ENCODE measurements at places on chromosomes 3 and 15.

- DNase-seq: no peak
Observed at GRCh38 chr3:62246094-62246493, 127.3 kb downstream of the FEZF2 start.

DNA sequence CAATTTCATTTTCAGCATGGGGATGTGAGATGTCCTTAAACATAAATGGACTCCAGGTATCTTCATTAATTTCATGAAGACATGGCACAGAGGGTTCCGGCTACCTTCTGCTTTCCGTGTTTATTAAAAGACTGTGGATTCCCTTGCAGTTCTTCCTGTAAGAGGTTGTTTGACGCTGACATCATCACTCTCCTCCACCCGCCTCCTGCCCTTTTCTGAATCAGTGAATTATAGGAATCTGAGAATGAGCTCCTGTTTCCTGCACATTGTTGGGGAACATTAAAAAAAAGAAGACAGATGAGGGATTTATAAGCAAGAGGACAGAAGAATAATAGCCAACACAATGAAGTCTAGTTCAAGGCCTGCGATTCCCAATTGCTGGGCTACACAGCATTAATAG lies 191.3 kb downstream of the LPP start:
- no peak for DNase-seq

- DNase-seq: peak; percentile 6
Observed at GRCh38 chr3:114144909-114145688, 33.8 kb downstream of the DRD3 start.

DNA sequence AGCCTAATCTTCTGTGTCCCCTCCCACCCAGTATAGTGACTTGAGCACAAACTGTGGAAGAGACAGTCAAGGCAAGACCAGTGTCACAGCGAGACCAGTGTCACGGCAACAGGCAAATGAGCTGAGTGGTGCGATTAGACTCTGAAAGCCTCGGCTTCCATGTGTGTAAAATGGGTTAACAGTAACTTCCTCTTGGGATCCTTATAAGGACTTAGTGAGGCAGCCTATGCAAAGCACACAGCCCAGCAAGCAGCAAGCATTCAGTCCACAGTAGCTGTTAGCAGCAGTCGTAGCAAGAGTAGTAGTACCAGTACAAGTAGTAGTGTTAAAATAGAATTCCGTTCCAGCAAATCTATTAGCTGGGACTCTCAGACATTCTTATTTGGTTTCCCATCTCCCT lies 334.1 kb downstream of the GABRB3 start:
- no peak for DNase-seq

DNA sequence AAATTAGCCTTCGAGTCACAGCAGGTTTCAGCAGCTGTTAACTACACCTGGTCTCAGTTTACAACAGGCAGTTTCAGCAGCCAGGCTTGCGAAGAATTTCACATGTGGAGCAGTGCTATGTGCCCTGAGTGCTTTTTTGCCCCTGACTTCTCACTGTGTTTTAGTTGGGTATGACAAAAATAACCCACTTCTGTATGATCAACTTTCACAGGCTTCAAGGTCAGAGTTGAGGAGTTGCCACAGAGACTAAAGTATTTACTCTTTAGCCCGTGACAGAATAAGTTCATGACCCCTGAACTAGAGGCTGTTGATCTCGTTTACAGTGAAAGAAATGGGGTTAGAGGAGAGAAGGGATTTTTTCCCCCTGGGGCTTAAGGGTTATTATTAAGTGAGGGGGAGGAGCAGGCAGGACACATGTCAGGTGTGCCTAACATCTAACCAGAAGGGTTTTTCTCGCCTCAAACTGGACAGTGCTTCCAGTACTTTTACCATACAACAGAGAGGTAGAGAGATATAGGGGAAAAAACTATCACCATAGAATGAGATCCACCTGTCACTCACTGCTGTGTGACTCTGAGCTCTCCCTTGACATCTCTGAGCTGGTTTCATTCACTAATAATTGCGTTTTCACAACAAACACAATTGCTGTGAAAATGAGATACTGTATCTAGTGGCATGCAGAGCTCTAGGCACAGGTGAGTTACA lies 14.0 kb upstream of the TOPBP1 start:
- no peak for DNase-seq

DNA sequence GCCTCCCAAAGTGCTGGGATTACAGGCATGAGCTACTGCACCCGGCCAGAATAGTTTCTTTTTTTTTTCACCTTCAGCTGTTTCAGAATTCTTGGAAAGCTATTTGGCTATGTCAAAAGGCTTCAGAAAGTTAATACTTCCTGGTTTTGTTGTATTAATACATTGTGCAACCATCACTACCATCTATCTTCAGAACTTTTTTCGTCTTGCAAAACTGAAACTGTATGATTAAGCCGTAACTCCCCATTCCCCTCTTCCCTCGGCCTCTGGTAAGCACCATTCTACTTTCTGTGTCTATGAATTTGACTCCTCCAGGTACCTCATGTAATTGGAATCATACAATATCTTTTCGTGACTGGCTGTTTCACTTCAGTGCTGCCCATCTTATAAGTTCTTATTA lies 5.2 kb upstream of the NOX5 start:
- DNase-seq: no peak

- no peak for DNase-seq
Observed at GRCh38 chr15:73389971-73390544, 21.3 kb upstream of the HCN4 start.

DNA sequence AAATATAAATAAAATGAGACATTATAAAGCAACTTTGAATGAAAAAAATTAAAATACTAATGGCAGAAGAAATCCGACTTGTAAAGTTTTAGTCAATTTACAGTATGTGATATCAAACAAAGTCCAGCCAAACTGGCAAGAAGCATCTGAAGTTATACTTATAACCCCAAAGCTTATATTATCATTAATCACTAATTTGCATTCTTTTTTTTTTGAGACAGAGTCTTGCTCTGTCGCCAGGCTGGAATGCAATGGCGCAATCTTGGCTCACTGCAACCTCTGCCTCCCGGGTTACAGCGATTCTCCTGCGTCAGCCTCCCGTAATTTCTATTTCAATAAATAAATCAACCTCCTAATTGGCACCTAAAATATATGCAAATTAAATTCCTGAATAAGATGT lies 80.1 kb downstream of the AQR start:
- no peak for DNase-seq

DNA sequence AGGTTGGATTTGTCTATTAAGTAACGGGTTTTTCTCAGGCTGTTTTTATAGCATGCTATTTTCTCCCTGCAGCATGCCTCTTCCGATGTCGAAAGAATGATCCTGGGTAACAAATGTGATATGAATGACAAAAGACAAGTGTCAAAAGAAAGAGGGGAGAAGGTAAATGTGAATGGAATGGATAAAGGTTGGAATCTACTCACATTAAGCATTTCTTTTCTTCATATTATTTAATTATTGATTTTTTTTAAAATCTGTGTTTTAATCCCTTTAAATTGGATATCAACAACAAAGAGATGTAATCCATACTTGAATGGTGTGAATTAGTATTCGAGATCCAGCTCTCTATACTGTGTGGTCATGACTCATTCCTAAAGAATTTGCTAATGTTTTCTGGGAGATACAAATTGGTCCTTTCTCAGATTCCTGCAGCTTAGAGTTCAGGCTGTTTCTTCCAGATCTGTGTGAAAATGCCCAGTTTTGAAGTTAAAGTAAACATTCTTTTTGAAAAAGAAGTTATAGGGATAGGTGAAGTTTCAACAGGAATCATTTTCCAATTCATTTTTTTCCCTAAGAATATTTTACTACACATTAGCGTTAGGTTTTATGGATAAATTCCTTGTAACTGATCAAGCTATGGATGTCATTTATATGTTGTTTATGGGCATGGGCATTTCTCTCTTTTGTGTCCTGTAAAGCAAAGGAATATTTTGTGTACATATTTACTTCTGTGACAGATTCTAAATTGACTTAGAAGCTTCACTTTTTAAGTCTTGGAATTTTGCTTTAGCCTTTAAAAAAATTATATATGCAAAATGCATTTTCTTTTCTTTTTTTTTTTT lies 20.8 kb upstream of the APH1B start:
- DNase-seq: no peak

GRCh38 chr3:8736436-8736835 lies 2.8 kb downstream of the CAV3 start:
- DNase-seq: no peak

GRCh38 chr3:73378207-73378606 lies 246.5 kb downstream of the PDZRN3 start:
- no peak for DNase-seq

- no peak for DNase-seq
Observed at GRCh38 chr3:20682573-20682972, 496.6 kb upstream of the SGO1 start.

DNA sequence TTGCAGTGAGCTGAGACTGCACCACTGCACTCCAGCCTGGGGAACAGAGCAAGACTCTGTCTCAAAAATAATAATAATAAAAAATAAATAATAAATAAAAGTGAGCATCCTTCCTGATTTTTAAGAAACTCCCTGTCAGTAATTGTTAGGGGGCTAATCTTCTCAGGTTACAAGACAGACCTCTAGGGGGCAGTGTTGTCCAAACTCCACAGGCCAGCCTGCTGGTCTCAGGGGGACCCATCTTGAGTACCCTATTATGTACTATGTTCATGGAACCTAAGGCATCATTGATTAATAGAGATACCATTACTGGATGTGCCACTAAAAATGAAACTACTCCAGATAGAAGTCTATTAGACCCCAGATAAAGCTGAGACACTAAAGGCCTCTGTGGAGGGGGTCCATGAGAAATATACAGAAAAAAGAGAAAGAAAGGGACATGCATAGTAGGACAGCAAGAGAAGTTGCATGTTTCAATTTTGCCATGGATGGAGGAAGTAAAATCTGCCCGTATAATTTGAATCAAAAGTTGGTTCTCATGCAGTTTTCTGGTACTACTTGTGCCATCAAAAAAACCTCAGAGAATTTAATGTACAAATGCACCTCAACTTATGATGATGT lies 85.5 kb upstream of the CDV3 start:
- DNase-seq: no peak

DNA sequence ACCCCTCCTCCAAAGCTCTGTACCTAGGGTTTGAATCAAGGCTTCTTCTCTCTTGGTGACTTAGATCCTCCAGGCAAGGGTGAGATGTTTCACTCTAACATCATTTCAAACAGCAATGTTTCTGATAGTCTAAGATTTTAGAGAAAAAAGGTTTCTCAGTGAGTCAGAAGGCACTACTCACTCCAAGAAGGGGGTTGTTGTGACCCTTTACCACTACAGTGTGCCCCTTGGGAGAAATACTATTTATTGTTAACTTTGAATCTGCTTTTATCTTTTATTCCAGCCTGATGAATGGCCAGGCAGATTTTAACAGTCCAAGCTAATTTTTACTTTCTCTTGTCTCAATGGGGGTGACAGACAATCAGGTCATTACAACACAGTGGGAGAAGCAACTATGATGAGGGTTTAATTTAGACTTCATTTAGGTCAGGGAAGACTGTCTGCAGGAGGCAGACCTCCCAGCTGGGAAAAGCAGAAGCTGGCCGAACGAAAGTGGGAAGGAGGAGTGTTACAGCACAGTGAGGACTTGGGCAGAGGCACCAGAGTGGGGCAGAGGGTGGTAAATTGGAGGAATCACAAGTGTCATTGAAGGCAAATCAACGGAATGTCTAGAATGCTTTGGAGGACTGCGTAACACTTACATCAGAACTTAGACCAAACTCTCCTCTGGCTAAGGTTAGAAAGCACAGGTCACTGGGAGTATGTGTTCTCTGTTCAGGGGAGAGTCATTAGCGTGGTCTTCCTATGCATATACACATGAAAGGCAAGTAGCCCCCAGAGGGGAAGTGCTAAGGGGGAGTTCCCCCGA lies 21.2 kb downstream of the ZNF860 start:
- DNase-seq: no peak

GRCh38 chr3:8482263-8482662 lies 19.4 kb upstream of the LMCD1 start:
- DNase-seq: no peak

- DNase-seq: no peak
Observed at GRCh38 chr3:58388550-58389091, 45.0 kb downstream of the PDHB start.

DNA sequence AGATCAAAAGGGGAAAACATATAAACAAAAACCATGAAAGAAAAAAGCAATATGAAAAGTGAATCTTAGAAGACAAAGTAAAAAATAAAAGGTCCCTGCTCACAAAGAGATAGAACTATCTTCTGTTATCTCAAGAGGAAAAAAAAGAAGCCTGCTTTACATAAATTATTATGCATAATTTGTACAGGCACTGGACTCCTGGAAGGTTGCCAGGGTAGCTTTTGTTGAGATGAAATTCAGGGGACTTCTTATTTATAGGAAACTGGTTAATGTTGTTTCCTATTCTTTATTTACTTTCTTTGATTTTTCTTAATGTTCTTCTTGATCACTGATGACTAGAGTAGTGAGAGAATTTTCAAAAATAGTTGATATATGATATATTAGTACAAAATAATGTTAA lies 66.9 kb downstream of the PPM1L start:
- DNase-seq: no peak

DNA sequence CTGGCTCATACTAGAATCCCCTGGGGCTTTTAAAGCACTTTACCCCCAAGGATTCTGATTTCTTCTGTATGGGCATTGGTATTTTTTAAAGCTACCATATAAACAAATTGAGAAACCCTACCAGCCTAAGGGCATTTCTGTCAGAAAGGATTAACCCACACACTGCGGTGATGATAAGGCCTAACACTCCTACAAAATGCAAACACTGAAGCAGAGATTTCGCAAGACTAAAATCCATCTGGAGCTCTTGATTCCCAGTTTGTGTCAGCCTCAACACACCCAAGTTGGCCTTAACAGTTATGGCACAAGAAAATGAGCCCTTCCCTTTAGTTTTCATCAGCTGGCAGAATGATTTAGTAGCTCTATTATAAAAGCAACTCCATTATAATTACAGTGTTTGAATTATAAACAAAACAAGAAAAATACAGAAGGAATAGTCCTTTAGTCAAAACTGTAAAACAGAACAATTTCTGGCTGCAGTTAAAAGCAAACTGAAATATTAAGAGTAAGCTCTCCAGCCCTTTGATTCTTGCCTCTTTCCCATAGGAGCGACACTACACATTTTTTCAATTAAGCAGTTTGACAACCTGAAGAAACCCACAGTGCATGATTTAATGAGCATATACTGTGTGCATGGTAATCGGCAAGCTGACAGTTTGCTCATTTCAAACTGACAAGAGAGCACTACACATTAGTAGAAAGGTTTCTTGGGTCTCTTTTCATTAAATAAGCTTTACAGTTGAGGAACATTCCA lies 441.2 kb downstream of the FHIT start:
- DNase-seq: no peak

DNA sequence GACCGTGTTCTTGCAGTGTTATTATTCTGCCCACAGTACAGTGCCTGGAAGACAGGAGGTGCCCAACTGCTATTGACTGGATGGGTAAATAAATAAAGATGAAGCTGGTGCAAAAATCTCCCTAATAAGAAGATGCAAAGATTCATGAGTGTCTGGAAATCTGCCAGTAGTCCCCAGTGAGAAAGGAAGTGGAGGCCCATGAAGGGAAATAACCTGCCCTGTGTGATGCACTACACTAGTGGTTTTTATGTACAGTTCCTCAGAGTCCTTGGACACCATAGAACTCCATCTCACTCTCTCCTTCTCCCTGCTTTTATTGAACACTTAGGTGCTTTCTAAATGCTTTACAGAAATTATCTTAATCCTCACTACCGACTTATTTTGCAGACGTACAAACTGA lies 8.3 kb upstream of the SUCLG2 start:
- DNase-seq: no peak
